ENCODE measurements at places on chromosomes 11 and 22. TPM values are rescaled to one million over a fixed set of nuclear protein-coding genes. Genes with fewer than 3 reads are reported as not detected.

The C22orf31 gene
- total RNA-seq = not detected

The SNRPD3 gene
- 142 TPM for total RNA-seq

The NOX4 gene
- not detected for total RNA-seq

The CASP5 gene
- not detected for total RNA-seq

The EMID1 gene
- 0.28 TPM for total RNA-seq

The ANO5 gene
- 2.3 TPM for total RNA-seq

The MED17 gene
- total RNA-seq = 23.9 TPM

The APOA4 gene
- not detected for total RNA-seq

The OR8B2 gene
- total RNA-seq = not detected

The KRTAP5-1 gene
- total RNA-seq = not detected

The RPS13 gene
- 1,563 TPM for total RNA-seq

The DCHS1 gene
- 0.14 TPM for total RNA-seq

The PCSK7 gene
- 19.0 TPM for total RNA-seq

The DEPDC7 gene
- total RNA-seq = 8.0 TPM

The BTBD18 gene
- not detected for total RNA-seq

The FXYD2 gene
- total RNA-seq = 16.3 TPM

The C11orf16 gene
- total RNA-seq = not detected

The TNKS1BP1 gene
- total RNA-seq = 90.9 TPM

The CAPN1 gene
- 116 TPM for total RNA-seq

The MRGPRX4 gene
- not detected for total RNA-seq

The SYCE3 gene
- 0.34 TPM for total RNA-seq

The HSPB2 gene
- not detected for total RNA-seq

The HBE1 gene
- not detected for total RNA-seq

The HSCB gene
- 12.2 TPM for total RNA-seq

The LYVE1 gene
- total RNA-seq = 0.03 TPM

The PSMA1 gene
- 194 TPM for total RNA-seq

The SLC15A3 gene
- not detected for total RNA-seq

The MYO7A gene
- total RNA-seq = 1.2 TPM

The ZP1 gene
- total RNA-seq = 0.58 TPM

The SERPIND1 gene
- not detected for total RNA-seq

The PTGDR2 gene
- total RNA-seq = 0.07 TPM

The TEX54 gene
- not detected for total RNA-seq

The RTN4R gene
- 9.3 TPM for total RNA-seq

The GPHA2 gene
- not detected for total RNA-seq

The RNF26 gene
- 44.8 TPM for total RNA-seq

The LRRC56 gene
- 0.40 TPM for total RNA-seq

The SC5D gene
- total RNA-seq = 13.1 TPM

The TCN2 gene
- 5.2 TPM for total RNA-seq

The SAA4 gene
- total RNA-seq = not detected

The MYEOV gene
- 109 TPM for total RNA-seq

Data from A549 treated with DMSO at 1 μM for 4 hours (cell line).